ENCODE measurements at places on chromosomes 7 and 10.

DNA sequence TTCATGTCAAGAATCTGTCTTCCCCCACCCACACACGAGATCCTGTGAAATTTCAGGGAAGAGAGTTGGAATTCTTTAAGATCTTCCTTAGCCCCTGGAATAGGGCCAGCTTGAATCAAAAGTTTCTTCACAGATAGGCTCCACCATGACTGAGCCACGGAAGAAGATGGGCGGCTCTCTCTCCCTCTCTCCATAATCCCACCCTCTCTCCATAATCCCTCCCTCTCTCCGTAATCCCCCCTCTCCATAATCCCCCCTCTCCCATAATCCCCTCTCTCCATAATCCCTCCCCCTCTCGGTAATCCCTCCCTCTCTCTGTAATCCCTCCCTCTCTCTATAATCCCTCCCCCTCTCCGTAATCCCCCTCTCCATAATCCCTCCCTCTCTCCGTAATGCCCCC is 20.4 kb downstream of the SHH start:
- DNase-seq: no peak

DNA sequence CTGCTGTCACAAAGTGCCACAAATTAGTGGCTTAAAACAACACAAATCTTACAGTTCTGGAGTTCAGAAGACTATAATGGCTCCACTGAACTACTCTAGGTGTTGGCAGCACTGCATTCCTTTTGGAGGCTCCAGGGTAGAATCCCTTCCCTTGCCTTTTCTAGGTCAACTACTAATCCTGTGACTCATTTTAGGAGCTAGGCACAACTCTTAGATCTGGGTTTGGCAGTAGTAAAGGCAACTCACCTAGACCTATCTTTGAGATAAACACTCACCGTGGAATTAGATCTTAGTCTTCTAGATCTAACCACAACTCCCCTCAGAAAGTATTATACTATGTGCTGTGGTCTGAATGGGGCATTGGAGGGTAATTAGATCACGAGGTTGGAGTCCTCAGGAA is 60.4 kb downstream of the ANKIB1 start:
- DNase-seq: no peak

GRCh38 chr10:130045801-130046321 is 64.8 kb downstream of the C10orf143 start:
- no peak for DNase-seq

GRCh38 chr10:117615649-117616048 is 73.1 kb downstream of the EMX2 start:
- DNase-seq: no peak

- DNase-seq: no peak
Observed at GRCh38 chr7:132211971-132212370, 364.3 kb downstream of the PLXNA4 start.

- no peak for DNase-seq
Observed at GRCh38 chr10:44935201-44935965, 24.2 kb upstream of the RASSF4 start.

All from cardiac muscle cell (in vitro differentiated cells and primary cell).